ENCODE measurements at places on chromosomes 6 and 20.

GRCh38 chr20:56967916-56968315, 298.5 kb downstream of the BMP7 start:
- DNase-seq: no peak

DNA sequence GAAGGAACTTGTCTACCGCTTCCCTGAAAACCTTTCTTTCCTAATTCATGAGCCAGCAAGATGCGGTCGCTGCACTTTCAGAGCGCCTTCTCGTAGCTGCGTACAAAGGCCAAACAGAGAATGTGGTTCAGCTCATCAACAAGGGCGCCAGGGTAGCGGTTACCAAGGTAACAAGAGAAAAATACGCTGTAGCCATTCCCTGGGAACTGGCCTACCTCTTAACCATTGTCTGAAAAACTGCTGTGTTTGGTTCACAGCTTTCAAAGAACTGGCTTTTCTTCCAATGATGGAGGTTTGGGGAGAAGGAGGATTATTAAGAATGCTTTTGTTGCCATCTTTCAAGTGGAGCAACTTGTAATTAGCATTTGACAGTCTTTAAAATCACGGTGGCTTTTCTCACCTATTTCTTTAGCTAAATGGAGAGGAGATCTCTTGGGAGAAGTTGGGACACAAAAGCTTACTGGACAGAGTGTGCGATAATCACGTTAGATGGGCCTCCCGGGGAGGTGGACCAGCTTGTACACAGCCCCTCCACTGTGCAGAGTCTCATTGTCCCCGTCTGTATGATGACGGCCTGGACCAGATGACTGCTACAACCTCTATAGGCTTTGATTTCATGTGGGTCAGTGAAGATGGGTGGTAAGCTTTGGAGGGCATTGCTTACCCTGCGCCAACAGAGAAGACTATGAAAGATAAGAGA, 71.5 kb downstream of the LYRM2 start:
- DNase-seq: no peak

DNA sequence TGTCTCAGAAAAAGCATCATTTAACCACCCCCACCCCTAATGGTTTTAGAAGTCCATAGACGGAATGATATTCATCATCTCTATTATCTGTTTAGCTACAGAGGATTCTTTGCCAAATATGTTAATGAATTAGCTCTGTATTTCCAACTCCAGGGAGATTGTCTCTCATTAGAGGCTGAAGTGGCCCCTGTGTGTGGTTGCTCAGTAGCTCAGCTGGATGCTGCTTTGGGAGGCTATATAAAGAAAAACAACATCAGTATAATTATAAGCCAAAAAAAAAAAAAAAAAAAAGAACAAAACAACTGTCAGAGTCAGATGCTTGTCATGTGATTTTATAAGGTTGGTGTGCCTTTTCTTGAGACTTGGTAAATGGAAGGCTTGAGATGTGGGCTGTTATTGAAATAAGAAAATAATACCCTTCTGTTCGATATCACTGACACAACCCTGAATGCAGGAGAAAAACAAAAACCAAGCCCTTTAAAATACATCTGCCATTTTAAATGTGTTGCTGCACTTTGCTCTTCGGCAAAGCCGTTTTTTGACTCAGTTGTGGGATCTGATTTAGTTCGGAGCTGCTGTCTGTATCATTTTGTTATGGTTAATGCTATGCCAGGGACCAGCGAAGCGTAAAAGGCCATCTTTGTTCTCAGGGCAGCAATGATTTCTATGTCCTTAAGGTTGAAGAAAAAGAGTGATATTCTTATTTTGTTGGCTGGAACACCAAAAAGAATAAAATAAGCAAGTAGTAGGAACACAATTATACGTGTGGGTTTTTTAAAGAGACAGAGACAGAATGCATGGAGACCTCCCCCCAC, 422.6 kb downstream of the QKI start:
- no peak for DNase-seq

DNA sequence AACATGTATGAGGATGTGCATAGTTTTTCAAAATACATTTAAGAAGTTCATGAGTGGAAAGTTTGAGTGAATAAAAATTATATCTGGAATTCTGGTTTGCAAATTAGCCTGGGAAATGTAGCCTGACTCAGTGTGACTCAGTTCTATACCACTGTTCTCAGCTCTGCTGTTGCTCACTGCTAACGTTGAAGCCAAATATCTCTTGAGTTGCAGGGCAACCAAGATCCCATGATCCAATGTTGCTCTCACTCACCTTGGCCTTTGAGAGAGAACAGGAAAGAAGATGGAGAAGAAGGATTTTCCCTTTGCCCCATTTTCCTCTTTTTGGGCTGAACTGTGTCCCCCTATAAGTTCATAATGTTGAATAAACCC, 28.9 kb downstream of the PSMB9 start:
- no peak for DNase-seq
